ENCODE measurements at places on chromosomes 4 and X. TPM values are rescaled to one million over a fixed set of nuclear protein-coding genes. Genes with fewer than 3 reads are reported as not detected.

DNA sequence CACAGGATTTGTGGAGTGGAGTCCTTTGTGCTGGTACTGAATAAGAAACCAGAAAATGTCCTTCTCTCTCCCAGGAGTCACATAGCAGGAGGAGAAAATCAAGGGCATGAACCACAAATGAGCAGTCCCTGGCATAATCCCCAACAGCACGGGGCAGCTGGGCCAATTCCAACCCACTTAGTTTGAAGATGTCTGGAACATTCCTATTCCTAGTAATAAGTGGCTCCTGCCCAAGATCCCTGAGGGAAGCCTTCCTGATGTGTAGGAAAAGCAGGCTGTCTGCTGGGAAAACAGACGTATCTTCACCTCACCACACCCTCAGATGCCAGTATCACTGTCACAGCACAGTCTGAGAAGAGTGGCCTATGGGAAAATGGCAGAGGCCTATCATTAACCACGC lies 182.8 kb upstream of the MAP3K15 start:
- peak; percentile 18 for DNase-seq

- DNase-seq: no peak
These were observed 32.0 kb upstream of the XK start for GRCh38 chrX:37653397-37654085.

DNA sequence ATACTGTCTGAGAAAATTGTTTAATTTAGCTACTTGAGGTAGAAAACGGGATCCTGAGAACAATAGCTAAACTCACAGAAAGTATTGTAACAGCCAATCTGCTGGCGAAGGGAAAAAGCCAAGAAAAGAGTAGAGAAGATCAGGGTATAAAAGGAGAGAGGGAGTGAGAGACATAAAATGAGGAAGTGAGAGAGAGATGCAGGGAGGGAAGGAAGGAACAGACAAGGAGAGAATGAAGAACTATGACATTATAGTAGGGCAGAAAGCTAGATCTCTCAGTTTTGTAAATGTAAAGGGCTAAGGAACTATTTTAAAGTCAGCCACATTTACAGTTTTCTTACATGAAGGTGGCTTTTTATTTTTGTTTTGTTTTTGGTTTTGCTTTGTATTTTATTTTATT lies 1.6 kb upstream of the GIMD1 start:
- DNase-seq: no peak

DNA sequence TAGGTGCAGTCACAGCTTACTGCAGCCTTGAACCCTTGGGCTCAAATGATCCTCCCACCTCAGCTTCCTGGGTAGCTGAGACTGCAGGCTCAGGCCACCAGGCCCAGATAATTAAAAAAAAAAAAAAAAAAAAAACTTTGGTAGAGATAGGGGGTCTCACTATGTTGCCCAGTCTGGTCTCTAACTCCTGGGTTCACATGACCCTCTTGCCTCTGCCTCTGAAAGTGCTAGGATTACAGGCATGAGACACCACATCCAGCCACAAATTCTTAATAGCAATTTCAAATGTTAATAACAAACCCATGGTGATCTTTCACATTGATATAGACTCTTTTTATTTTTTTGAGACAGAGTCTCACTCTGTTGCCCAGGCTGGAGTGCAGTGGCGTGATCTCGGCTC lies 12.3 kb upstream of the FGF5 start:
- no peak for DNase-seq

DNA sequence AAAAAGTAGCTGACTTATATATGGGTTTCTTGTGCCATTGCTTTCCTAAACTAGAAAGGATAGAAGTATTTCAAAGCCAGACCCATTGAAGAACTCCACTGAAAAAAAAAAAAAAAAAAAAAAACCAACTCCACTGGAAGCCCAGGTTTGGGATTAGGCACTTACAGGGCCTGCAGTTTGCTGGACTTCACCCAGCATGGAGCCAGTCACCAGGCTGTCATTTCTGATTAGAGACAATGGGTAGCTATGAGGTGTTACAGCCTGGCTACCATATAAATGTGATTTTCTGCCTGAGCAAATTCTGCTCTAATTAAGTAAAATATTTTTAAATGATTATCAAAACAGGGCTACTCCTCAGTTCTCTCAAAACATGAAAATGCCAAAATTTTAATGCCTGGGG lies 49.5 kb downstream of the HS6ST2 start:
- peak; percentile 53 for DNase-seq

DNA sequence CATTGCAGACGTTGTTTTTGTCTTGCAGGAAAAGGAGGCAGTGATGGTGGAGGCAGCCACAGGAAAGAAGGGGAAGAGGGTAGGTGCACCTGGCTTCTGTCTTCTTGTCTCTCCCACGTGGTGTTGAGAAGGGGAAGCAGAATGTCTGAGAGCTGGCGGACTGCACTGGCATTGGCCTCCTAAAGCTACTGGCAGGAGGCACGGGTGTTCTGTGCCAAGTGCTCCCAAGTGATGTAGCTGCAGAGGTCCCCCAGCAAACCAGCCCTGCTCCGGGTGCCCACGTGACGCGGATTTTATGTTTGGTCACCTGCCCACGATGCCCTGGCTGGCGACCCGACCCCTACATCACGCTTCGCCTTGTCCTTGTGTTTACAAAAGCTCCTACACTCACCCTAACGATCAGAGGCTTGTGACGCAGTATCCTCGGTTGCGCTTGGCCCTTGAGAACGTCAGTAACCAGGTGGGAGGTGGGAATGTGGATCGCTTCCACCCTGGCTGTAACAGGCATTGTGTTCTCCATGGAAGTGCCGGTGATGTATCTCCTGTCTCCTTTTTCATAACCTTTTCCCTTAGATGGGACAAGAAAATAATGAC lies 28.5 kb upstream of the XG start:
- no peak for DNase-seq

CXCL5 gene
- 0.77 TPM for total RNA-seq

DNA sequence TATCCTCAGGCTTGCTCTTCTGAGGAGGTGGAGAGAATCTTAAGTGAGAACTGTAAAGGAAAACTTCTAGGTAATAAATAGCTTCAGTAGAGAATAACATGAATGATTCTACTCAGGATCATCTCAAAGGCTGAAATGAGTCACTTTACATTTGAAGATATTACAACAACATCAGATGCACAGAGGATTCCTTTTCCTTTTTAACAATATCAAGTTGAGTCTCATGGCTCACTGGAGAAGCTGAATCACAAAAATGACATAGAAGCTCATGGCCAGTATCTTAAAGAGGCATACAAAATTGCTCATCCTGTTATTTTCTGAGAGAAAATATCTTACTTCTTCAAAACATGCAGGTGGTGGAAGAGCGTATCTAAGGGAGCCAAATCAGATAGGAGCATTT lies 72.5 kb upstream of the EMCN start:
- DNase-seq: no peak

- no peak for DNase-seq
These were observed 312.4 kb downstream of the DHRSX start for GRCh38 chrX:2188330-2188792.

DNA sequence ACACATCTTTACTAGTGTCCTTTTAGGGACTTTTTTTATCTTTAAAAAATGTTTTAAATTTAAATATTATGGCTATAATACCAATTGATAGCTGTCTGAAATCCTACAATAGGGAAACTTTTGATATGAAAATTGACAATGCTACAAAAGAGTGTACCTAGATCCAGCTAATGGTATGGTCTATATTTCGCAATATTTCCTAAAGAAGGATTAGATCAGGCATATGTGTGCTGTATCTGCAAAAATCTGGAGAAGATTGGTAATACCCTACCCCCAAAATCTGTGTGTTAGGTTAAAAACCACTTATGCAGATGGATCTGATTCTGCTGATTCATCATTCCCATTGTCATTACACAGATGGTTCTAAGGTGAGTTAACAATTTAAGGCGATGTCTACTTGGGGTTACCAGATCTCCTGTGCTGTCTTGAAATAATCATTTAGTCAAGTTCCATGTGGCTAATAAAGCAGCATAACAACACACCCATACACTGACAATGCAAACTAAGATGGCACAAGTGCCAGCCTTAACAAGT lies 137.1 kb downstream of the GASK1B start:
- DNase-seq: no peak

PGM2 gene
- 46.5 TPM for total RNA-seq

GRCh38 chr4:7831330-7831729 lies 108.3 kb downstream of the AFAP1 start:
- no peak for DNase-seq

- DNase-seq: no peak
These were observed 101.5 kb downstream of the MXRA5 start for GRCh38 chrX:3244955-3245354.

XKRX gene
- total RNA-seq: not detected

DNA sequence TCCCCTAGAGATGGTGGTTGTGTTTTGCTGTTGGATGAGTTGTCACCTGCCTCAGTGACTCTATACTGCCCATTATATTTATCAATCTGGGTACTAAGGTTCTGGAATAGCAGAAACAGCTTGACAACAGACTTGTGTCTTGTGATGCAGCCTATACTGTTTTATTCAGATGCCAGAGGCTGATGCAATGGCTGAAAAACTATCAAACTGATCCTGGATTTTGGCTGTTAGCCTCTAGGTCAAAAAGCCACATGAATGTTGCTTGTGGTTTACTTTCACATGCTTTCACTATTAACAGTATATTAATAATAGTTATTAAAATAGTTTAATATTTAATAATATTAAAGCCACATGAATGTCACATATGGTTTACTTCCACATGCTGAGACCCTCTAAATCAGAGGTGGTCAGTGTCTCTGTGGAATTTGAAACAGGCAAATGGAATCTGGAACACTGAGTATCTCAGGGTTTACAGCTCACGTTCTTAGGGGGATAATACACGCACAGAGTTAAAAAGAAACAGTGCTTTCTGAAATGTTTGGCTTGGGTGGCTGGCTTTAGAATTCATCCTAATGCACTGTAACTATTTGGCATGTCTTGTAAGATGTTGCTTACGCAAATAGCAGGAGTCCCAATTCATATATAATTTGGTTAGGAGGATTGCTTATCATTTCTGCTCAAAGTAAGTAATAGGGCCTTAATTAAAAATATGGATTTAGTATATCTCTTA lies 82.5 kb upstream of the LCORL start:
- DNase-seq: no peak

GRCh38 chrX:129931411-129932015 lies 25.5 kb downstream of the UTP14A start:
- peak; percentile 90 for DNase-seq

Measured in Daoy (cell line).